ENCODE measurements at places on chromosomes 2 and 18. TPM values are rescaled to one million over a fixed set of nuclear protein-coding genes. Genes with fewer than 3 reads are reported as not detected.

The GNAL gene
- total RNA-seq, result not detected

The TRABD2A gene
- total RNA-seq, result 85.5 TPM

The TCF7L1 gene
- not detected for total RNA-seq

The GATA6 gene
- 0.14 TPM for total RNA-seq

The ZNF142 gene
- total RNA-seq, result 48.6 TPM

The FAHD2A gene
- total RNA-seq, result 38.2 TPM

The CFC1 gene
- not detected for total RNA-seq

The PRPF40A gene
- 108 TPM for total RNA-seq

The GKN1 gene
- not detected for total RNA-seq

The AGXT gene
- not detected for total RNA-seq

The MOCOS gene
- total RNA-seq, result 0.19 TPM

The GPR35 gene
- 19.3 TPM for total RNA-seq

The IL37 gene
- not detected for total RNA-seq

The LYG2 gene
- total RNA-seq, result not detected

The ATP9B gene
- total RNA-seq, result 34.2 TPM

The C1QL2 gene
- total RNA-seq, result not detected

The RAB6C gene
- total RNA-seq, result 0.11 TPM

The ANKRD36B gene
- 59.5 TPM for total RNA-seq

The CDK5R2 gene
- not detected for total RNA-seq

The DSG4 gene
- not detected for total RNA-seq

The THOC1 gene
- 54.8 TPM for total RNA-seq

The CROCC2 gene
- not detected for total RNA-seq

The SPEG gene
- total RNA-seq, result 18.1 TPM

The UGT1A10 gene
- total RNA-seq, result not detected

The BUB1 gene
- total RNA-seq, result 91.9 TPM
